Stimulated activated CD4-positive, alpha-beta T cell treated with anti-CD3 and anti-CD28 coated beads, Interleukin-1b, Interleukin-23, amount 100 ng/mL, for 1 hour (primary cell): ENCODE measurements at places on chromosomes 13 and 19.

GRCh38 chr13:37014609-37015008 lies 14.0 kb downstream of the EXOSC8 start:
- no peak for DNase-seq

GRCh38 chr13:103161476-103161875 lies 95.3 kb upstream of the SLC10A2 start:
- no peak for DNase-seq

DNA sequence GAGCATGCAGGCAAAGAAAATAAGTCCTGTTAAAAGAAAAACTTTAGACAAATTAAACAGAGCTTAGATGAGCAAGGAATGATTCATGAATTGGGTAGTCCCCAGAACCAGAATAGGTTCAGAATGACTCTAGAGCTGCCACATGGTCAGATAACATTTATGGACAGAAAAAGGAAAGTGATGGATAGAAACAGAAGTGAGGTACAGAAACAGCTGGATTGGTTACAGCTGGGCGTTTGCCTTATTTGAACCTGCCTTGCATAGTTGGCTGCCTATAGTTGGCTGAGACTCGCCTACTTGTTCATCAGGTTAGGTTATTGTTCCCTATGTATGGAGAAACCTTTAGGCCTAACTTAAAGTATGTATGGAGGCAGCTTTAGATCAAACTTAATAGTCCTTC lies 35.4 kb downstream of the WDFY2 start:
- no peak for DNase-seq

GRCh38 chr19:32540621-32541020 lies 40.4 kb upstream of the PDCD5 start:
- no peak for DNase-seq
